ENCODE measurements at places on chromosomes 3 and 15.

DNA sequence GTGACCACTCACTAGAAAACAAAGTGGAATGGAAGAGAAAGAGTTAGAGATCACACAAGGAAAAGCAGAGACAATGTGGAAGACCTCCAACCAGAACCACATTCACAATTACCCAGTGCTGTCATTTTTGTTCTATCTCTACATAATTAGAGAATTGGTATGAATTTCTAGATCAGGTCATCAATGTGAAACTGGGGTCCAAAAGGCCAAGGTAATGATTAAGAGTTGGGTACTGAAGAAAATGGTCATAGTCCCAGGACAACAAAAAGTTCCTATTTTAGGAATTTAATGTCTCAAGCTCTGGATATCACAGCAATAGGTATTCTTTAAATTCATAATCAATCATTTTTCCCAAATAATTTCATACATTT is 84.7 kb upstream of the PPIB start:
- no peak for DNase-seq

- peak; percentile 43 for DNase-seq
These were observed 831 bp upstream of the ROBO2 start for GRCh38 chr3:77038930-77039605.

GRCh38 chr15:89077750-89078149 is 10.5 kb upstream of the ABHD2 start:
- no peak for DNase-seq

GRCh38 chr3:130932979-130933378 is 39.1 kb downstream of the ATP2C1 start:
- no peak for DNase-seq

DNA sequence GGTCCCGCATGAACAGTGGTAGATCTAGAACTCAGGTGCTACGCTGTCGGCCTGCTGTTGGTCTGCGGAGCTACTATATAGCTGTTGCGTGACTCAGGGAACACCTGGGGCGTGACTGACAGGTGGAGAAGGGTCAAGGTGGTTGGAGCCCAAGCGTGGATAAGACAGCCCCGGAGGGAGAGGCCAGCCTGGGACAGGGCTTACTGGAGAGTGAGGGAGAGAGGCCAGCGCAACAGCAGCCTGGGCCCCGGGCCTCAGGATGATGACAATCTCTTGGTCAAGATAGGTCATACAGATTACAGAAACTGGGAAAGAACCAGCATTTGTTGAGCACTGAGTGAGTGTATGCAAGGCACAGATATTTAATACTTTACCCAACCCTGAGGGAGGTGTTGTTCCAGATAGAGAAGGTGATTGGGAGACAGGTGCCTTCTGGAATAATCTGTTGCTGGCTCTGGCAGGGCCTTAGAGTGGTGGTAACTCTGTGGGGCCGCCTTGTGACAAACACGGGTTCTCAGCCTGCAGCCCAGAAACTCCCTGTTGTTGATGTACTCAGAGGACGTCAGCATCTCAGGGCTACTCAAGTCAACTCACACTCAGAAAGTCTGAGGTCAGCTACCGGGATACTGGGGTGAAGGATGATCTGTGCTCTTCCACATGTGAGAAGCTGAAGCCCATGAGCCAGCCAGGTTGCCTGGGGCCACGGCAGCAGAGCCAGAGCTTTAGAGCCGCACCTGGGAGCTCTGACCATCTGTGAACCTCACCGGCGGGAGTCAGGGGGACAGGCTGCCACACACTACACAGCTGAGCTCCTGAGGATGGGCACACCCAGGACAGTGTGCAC is 265.4 kb upstream of the HES1 start:
- peak; percentile 85 for DNase-seq

- no peak for DNase-seq
These were observed 63.9 kb downstream of the OPA1 start for GRCh38 chr3:193656878-193657282.

DNA sequence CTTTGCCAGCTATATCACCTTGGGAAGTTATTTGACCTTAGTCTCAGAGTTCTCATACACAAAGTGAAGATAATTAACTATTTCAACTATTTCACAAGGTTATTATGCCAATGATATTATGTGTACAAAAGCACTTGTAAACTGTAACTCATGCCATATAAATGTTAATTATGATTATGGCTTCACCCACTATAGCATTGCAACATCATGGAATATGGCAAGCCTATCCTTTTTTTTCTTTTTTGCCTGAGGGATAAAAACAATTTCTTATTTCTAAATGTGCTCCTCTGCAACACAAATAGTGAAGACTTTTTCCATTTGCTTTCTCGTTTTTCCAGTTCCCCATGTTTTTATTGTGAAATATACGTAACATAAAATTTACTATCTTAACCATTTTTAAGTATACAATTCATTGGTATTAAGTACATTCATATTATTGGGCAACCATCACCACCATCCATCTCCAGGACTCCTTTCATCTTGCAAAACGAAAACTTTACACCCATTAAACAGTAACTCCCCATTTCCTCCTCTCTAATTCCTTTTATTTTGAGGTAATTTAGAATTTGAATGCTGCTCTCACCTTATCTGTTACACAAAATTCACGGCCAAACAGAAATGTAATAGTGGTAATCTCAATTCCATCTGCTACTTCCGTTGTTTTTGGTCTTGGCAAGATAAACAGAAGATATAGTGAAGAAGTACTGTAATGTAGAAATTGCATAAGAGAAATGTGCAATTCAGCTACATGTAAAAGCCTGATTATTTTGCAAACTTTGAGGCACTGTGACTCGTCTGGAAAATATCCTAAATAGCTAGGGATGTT is 46.3 kb downstream of the NANOGP8 start:
- DNase-seq: peak; percentile 37

DNA sequence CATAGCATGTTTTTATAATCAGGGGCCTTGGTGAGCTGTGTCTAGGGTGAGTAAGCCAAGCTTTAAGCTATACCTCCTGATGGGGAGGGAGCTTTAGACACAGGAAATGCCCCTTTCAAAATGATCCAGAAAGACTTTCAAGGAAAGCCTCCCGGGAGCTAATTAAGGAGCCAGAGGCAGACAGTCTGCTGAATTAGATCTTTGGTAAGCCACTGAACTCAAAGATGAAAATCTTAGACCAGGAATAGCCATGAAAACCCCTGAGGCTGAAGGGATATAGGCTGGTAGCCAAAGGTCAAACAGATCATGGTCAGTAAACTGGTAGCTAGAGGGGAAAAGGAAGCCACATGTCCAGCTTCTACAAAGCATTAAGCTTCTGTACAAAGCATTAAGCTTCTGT is 42.7 kb upstream of the GAP43 start:
- DNase-seq: no peak

DNA sequence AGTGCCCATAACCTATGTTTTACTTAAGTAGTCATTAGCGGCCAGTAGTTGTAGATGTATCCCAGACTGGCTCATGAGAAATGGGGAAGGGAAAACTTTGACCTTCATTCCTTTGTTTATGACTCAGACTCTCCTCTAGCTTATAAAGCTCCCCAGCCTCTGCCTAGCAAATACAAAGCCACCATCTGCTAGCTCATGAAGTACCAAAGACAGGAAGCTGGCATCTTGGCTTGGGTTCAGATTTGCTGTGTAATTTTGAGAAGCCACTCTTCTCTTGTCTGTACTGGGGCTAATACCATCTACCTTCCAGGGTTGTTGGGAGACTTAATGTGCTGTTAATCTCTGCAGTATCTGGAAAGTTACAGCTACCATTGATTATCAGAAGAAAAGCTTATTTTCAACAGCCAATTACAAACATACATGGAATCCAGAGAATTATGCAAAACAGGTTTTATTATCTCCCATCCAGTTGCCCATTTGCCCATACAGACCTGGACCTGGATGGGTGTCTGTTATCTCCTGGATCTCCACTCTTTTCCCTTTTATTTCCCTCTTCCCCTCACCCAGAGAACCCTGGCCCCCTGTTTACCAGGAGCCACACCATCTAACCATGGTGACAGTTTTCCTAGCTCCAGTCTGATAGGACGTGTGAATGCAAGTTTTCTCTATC is 153.8 kb downstream of the SEMA6D start:
- peak; percentile 6 for DNase-seq

DNA sequence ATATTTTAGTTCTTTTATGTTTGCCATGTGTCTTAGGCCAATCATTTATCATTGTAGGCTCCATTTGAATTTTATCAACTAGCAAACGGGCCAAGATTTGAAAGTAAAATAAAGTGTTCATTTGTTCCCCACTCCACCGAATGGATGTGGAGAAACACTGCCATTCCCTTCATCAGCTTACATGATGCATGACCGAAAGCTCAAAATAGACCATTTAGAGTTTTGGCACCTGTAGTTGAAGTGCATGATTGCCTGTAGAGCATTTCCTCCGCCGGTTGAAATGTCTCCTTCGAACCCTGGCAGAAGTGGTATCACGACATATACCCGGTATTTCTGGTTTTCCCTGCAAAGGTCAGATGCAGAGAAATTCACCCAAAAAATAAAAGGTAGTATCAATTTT is 165.6 kb downstream of the PLD1 start:
- no peak for DNase-seq

GRCh38 chr15:88894819-88895767 is at the start of gene HAPLN3:
HAPLN3 (minus strand) TSS chr15:88895544; CDS start chr15:88887298, 8,246 bp downstream.
- DNase-seq: no peak

- DNase-seq: no peak
These were observed 3.2 kb upstream of the ITIH3 start for GRCh38 chr3:52791366-52791765.

GRCh38 chr3:45011756-45012508 is 14.2 kb upstream of the CLEC3B start:
- DNase-seq: peak; percentile 81

DNA sequence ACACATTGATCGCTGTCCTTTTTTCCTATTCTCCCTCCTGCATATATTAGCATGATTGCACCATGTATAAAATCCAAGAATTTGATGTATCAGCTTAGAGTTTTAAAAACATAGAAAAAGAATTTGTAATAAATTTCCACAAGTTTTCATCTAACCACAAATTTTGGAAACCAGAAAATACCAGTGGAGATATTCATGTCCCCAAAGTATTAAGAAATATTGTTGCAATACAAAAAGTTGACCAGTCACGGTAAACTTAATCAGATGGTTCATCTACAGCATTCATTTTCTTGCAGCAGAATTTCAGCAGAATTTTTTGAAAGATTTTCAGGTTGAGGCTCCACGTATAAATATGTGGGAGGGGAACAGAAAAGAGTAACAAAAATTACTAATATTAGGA is 500.9 kb upstream of the MDFIC2 start:
- DNase-seq: no peak

GRCh38 chr3:4828279-4829030 is 150.8 kb upstream of the BHLHE40 start:
- DNase-seq: no peak

GRCh38 chr3:79405183-79405582 is 362.6 kb downstream of the ROBO1 start:
- no peak for DNase-seq

DNA sequence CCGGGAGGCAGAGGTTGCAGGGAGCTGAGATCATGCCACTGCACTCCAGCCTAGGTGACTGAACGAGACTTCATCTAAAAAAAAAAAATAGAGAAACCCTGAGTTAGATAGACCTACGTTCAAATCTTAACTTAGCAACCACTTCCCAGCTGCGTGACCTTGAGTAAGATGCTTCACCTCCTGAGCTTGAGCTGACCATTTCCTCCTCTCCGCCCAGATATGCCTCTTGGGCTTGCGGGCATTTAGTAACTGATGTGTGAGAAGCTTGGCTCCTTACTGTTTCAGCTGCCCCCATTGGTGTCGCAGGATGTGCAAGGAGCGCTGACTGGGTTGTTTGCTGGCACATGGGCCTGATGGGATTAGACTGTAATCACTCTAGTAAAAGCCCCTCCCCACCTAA is 26.9 kb upstream of the ATG7 start:
- no peak for DNase-seq

DNA sequence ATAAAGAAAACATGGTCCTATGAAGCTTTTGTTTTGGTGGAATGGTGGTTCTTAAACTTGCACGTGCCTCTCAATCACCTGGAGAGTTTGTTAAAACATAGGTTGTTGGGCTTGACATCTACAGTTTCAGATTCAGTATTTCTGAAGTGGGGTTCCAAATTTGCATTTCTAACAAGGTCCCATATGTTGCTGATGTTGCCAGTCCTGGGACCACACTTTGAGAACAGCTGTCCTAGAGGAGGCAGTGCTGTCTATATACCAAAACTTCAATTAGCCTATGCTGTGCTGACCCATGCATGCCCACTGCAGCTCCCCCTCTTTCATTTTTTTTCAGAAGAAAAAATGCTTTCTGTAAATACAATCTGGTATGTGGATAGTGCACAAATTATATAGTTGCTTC is 31.3 kb downstream of the ALCAM start:
- no peak for DNase-seq

DNA sequence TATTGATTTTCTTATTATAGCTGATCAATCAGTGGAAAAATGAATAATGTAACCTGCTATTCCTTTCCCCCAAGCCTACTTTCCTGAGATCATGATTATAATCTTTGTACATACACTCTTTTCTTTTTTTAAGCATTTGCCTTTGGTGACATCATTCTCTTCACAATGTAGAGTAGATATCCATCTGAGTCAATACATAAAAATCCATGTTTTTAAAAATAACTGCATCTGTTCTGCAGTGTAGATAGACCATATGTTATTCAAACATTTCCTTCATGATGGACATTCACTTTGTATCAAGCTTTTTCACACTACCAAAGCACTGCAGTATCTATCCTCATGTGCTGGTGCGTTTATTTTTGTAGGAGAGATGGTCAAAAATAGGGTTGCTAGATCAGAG is 211.1 kb downstream of the PTPRG start:
- no peak for DNase-seq

GRCh38 chr15:101237251-101237650 is 14.6 kb downstream of the CHSY1 start:
- no peak for DNase-seq

DNA sequence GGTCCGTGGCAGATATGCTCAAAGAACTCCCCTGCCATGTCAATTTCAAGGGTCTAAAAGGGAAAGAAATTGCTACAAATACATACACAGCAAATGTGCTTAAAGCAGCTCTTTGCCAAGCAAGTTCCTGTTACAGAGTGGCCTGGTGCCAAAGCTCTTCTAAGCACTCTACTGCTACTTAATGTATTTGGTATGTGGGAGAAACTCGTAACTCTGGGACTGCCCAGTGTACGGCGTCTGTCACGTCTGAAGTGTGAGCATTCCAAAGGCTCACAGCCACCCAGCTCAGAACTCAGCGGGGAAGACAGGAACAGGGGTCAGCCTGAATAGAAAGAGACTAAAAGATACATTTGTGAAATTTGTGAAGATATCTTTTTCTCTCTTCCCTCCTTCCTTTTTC is 54.6 kb downstream of the RBMS3 start:
- DNase-seq: peak; percentile 84

DNA sequence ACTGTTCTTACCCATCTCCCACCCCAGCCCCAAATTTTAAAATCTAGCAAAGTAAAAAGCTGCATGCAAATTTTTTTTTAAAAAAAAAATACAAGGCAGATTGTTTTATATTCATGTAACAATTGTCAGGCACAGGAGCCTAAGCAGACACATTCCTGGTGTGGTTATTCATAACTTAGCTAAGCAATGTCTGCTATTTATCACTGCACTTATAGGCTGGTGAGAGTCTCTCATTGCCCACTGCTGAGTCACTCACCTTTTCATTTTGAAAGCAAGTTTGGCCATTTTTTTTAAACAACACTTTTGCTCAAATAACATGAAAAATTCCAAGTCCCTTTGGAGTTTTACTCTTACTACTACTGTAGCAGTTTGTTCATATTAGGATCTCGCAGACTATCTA is 413.9 kb downstream of the RBMS3 start:
- DNase-seq: peak; percentile 91
